ENCODE measurements at places on chromosomes 6 and 20.
A peak's percentile ranks its signal among the peaks of the same experiment; 100 is the strongest.

GRCh38 chr6:134624781-134625180 is 306.9 kb upstream of the SGK1 start:
- DNase-seq, result no peak

GRCh38 chr6:79070206-79070825 is 7.7 kb downstream of the PHIP start:
- no peak for DNase-seq

DNA sequence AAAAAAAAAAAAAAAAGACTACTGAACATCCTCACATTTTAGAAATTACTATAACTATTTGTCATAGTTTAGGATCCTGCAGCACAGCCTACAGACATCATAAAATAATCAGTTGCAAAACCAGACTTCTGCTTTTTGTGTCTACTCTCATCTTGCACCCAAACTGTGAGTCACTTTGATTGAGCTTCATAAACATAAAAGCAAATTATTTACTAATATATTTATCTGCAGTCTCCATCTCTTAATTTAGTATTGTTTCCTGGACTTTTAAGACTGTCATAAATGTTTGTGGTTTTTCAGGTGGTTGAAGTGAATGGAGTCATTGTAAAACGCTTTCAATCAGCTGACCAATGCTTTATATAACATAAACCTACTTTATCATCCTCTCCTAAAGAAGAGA is 14.8 kb upstream of the CALHM6 start:
- no peak for DNase-seq

DNA sequence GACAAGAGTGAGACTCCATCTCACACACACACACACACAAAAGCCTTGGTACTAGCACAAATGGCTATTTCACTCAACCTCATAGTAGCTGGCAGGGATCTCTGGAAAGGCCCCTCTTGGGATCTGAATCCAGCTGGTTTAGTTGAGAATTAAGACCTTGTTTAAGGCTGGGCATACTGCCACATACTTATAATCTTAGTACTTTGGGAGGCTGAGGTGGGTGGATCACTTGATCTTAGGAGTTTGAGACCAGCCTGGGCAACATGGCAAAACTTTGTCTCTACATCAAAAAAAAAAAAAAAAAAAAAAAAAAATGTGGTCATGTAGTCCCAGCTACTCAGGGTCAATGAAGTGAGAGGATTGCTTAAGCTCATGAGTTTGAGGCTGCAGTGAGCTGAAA is 628.3 kb downstream of the MMUT start:
- DNase-seq, result no peak

DNA sequence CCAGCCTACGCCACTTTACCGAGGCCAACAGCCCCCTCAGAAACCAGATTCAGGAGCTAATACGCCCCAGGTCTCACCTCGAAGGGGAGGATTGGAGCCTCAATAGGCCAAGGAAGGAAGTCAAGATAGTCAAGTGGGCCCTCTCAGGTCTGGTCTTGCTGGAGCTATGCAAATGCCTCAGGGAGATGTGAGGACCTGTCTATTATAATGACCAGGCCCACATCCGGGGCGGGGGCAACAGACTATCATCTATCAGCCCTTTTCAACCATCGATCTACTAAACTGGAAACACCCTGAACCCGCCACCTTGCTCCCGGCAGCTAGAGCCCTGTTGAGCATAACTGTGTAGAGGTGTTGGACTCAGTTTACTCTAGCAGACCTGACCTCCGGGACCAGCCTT is 12.7 kb upstream of the GSTA3 start:
- no peak for DNase-seq

GRCh38 chr6:163136681-163137397 is 277.7 kb upstream of the QKI start:
- DNase-seq, result no peak

DNA sequence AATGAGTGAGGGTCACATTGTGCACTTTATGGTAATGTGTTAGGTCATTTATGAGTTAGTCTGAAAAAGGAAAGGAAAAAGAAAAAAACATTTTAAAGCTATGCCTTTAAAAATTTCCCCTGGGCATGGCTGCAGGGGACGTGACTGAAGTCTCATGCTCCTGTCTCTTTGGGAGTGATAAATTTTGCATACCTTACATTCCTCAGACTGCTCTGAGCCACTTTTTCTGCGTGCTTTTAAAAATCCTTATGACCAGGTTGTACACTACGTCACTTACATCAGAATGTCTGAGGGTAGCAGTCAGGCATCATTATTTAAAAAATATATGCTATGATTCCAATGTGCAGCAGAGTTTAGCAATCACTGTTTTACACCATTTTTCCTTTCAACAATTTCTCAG is 121.2 kb downstream of the RFPL4B start:
- DNase-seq, result no peak

GRCh38 chr20:17327185-17328148 is 100.6 kb downstream of the PCSK2 start:
- DNase-seq, result no peak

- no peak for DNase-seq
Observed at GRCh38 chr20:62776692-62777527, 19.4 kb upstream of the MRGBP start.

DNA sequence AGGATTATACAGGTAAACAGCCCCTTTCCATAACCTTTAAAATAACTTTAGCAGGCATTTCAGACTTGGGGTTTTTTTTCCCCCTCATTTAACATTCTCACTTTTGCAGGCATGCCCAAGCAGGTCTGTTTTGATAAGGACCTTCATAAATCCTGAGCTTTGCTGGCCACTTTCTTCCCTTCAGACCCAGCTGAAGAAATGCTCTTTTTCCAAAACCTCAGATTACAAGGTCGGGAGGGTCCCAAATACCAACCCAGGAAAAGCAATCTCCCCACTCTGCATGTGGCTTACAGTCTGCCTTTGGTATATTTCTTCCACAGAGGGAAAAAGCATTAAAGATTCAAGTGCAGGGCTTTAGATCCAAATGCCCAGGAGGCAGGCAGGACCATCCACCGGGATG is 6.8 kb downstream of the NFATC2 start:
- DNase-seq, result no peak

- DNase-seq, result no peak
Observed at GRCh38 chr6:18186033-18186432, 30.8 kb downstream of the KDM1B start.

DNA sequence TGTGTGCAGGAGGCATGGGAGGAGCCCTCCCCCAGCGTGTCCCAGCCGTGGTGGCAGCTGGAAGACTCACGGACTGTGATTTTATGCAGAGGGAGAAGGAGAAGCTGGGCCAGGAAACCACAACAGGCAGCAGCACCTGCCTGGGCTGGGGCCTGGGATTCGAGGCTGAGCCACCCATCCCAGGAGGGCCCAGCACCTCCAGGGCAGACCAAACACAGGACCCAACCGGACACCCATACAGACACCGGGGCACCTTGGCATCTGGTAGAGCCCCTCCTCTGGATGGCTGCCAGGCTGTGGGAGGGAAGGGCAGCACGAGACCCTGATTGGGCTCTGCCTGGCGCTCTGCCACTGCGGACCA is 41.7 kb upstream of the CHRNA4 start:
- DNase-seq, result no peak

GRCh38 chr6:24972311-24972958 is 36.7 kb upstream of the RIPOR2 start:
- no peak for DNase-seq

- no peak for DNase-seq
Observed at GRCh38 chr6:90983462-90983861, 396.6 kb upstream of the MAP3K7 start.

DNA sequence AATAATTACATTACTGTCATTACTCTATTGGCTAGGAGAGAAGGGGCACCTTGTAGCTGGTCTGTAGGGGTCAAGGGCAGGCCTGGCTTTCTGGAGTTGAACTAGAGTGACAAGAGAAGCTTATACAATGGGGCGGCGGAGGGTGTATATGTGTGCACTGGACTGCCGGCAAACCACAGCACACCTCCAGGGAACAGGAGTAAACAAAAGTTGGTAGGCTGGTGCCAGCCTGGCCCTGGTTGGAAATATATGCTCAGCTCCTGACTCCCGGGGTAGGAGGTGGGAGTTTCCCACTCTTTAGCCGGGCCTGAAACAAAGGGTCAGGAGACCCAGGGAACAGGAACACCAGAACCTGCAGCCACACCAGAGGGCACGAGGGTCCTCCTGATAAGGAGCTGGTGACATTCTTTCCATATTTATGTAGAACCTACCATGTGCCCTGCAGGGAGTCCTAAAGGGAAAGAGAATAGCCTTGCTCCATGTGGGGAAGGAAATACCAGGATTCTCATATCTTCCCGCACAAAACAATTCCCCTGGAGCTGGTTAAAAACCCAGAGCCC is 5.1 kb downstream of the C6orf132 start:
- DNase-seq, result no peak

DNA sequence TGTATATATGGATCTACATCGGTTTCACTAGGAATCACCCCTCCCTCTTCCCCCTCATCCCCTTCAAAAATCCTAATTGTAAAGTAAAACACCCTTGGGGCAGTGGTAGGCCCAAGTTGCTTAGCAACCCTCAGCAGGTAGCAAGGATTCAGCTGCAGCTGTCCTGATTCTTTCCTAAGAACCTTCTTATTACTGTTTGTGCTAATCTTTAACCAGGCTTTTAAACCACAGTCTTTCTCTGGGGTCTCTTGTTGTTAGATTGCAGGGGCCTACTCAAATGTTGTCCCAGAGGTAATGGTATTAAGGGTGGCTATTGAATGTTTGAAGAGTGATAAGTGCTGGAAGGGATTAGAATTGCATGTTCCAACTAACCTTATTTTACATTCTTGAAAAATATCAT is 46.4 kb downstream of the PRL start:
- DNase-seq, result peak; percentile 71

DNA sequence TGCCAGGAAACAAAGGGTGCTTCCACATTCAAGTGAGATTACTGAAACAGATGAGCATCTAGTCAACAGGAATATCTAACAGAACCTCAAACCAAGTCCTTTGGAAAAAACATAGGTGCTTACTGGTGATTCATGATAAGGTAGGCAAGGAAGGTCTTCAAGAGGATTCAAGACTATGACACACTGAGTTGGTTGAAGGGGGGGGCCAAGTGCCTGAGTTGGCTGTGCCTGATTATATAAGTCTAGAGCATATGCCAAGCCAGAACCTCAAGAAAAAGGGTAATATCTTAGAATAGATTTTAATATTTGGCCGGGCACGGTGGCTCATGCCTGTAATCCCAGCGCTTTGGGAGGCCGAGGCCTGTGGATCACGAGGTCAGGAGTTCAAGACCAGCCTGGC is 63.7 kb downstream of the LYRM4 start:
- no peak for DNase-seq

DNA sequence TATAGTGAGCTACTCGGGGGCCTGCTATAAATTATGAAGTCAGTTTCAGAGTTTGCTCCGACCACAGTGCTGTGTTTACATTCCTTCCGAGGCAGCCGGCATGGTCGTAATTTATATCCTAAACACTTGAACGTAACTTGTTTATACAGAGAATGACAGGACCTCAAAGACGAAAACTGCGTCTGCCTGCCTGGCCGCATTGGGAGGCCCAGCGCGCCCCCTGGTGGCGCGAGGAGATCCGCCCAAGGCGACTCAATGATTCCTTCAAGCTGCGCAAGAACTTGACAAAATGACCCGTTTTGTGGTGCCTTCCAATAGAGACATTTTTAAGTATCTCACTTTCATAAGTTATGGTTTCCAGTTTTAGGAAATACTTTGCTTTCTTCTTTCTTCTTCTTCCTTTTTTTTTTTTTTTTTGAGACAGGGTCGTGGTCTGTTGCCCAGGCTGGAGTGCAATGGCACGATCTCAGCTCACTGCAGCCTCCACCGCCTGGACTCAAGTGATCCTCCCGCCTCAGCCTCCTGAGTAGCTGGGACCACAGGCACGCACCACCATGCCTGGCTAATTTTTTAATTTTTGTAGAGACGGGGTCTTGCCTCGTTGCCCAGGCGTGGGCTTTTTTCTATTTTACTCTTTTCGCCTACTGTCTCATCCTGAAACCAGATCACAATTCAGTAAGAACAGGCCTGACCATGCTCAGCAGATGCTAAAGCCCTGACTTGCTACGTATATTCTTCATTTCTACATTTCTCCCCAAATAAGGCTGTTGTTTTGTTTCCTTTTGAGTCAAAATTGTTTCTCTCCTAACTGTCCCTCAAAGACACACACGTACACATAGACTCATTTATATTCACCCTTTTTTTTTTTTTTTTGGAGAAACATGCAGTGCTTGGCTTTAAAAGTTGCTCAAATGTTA is 7.8 kb downstream of the FOXF2 start:
- no peak for DNase-seq

GRCh38 chr6:43060034-43060754 is 763 bp downstream of the KLC4 start:
- no peak for DNase-seq

GRCh38 chr6:156943166-156943565 is 166.0 kb downstream of the ARID1B start:
- no peak for DNase-seq

GRCh38 chr6:29602564-29603361 is 17.8 kb downstream of the OR2H2 start:
- peak; percentile 38 for DNase-seq

DNA sequence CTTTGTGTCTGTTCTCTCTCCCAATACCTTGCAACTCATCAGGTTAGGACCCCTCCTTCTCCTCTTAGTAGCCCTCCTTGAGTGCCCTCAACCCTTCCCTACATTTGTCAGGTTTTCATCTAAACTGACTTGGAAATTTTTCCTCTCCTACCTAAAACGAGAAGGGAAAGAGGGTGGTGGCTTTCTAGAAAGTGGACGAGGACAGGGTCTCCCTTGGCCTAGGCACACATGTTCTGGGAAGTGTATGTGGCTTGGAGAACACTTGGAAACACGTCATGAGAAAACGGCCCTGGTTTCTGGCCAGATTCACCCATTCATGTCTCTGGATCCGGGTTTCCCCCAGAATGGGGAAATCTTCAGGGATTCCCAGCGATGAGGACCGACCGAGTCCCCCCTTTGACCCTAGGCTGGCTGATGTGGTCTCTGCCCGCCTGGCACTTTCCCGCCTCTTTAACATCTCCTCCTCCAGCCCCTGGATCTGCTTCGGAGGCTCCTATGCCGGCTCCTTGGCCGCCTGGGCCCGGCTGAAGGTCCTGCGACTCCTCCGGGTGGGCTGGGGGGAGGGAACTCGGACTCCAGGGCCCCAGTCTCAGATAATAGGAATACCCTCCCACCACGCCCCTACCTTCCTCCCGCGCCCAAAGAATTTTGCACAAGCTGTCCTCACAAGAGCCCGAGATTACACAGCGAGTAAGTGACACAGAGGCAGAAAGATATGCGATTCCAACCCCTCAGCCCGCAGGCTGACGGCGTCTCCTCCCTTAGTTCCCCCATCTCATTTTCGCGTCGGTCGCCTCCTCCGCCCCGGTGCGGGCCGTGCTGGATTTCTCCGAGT is 3.0 kb downstream of the PRSS16 start:
- no peak for DNase-seq

GRCh38 chr6:52707963-52708680 is 37.2 kb downstream of the TMEM14A start:
- no peak for DNase-seq

- no peak for DNase-seq
Observed at GRCh38 chr20:62983210-62983609, 23.6 kb downstream of the BHLHE23 start.

All from NCI-H1092 treated with DMSO at 0.1 percent for 48 hours (cell line).